ENCODE measurements at places on chromosomes 3 and 15.

- no peak for DNase-seq
Measured at GRCh38 chr3:110550511-110550910, 521.1 kb upstream of the NECTIN3 start.

DNA sequence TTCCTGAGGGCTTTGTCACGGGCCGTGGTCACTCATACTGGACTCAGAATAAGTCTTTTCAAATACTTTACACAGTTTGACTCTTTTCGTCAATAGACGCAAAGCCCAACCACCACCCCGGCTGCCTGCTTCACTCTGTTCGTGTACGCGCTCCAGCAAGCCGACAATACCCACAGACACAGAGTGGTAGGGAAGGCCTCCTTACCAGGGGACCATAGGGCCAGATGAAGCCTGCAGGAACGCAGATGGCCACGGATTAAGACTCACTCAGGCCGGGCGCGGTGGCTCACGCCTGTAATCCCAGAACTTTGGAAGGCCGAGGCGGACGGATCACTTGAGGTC lies 29.7 kb downstream of the EFCAB12 start:
- DNase-seq: no peak

DNA sequence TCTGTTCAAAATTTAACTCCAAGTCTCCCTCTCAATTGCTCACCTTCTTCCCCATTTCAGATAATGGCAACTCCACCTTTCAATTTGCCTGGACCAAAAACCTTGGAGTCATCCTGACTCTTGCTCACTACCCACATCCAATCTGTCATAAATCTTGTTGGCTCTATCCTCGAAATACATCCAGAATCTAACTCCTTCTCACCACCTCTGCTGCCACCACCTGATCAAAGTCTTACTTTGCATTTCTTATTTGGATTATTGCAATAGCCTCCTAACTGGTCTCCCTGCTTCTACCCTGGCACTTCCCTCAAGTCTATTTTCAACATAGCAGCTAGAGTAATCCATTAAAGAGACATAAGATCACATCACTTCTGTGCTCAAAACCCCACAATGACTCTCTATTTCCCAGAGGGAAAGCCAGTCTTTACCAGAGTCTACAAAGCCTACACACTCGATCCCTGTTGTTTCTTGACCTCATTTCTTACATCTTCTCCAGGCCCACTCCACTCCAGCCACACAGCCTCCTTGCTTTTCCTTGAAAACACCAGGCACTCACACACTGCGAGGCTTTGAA lies 86.6 kb downstream of the GPR156 start:
- DNase-seq: no peak

- no peak for DNase-seq
Measured at GRCh38 chr15:92365906-92366305, 27.8 kb upstream of the ST8SIA2 start.

DNA sequence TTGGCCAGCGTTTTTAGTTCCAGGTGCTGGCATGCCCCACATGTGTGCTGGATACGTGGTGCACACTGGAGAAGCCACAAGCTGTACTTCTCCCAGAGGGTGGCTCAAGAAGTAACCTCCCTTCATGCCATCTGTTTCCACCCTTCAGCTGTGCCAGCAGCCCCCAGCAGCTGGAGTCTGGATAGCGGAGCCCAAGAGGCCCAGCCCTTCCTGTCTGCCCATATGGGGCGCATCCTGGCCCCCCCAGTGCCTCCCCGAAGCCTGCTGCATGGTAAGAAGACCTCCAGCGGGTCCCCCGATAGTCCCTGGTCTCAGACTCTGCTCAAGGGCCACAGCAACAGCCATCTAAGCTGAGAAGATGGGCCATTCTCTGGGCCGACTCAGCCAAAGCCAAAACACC lies 5.8 kb upstream of the MANF start:
- DNase-seq: no peak

GRCh38 chr3:13593615-13594014 lies 44.7 kb downstream of the FBLN2 start:
- DNase-seq: no peak

DNA sequence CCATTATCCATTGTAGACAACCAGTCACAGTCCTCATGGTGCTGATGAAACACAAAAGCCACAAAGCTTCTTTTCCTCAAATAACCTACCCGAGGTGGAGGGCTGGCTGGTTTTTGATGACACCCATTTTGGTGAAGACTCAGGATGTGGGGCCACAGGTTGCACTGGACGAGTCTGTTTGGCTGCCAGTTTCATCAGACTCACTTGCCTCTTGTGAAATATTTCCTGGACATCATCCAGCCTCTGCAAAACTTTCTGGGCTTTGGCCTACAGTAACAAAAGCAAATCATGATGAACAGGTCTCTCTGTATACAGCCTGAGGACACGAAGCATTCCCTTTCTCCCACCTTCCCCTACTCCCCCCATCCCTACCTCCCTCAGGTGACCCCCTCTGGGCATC lies 42.2 kb downstream of the B3GNT5 start:
- DNase-seq: peak; percentile 51

DNA sequence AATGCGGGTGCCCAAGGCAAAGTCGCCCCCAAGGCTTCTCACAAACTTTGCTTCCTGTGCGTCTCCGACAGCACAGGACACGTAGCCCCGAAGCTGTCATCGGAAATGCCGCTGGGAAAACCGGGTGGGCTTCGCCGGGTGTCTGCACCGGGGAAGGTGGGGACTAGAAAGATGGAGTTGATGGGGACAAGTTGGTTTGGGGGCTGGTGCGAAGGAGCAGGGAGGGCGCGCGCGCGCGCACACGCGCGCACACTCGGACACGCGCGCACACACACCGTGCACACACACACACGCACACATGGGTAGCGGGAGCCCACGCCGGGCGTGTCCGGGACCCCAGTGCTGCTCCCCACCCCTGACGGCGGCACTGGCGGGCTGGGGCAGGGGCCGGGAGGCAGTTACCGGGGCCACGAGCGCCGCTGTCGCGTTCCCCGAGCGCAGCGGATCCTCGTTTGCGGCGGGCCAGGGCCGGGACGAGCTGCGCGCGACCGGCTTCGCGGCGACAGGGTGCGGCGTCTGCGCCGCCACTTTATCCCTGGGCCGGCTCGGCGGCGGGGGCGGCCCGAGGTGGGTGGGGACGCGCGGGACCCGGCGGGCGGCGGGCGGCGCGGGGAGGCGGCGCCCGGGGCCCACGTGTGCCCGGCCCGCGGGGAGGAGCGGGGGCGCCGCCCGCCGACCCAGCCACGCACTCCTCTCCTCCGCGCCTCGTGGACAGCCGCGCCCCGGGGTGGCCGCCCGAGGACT lies 539 bp upstream of the MGLL start:
- DNase-seq: no peak

DNA sequence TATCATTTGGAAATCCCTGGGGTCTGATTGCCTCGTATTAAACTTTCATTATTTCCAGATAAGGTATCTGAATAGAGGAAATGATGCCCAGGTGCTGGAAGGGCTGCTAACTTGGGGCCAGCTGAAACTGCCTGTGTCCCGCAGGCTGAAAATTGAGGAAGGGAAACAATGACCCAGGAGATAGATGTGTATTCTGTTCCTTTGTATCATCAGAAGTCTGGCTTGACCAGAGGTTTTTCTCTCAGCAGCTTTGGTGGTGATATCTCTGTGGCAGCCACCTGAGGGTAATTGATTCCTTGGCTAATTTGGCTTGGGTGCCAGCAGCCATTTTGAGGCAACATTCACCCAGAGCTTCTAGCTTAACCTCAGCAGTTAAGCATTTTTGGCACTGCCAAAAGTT lies 90.0 kb upstream of the STT3B start:
- DNase-seq: no peak

GRCh38 chr3:192817053-192817452 lies 89.7 kb upstream of the FGF12 start:
- DNase-seq: peak; percentile 38

DNA sequence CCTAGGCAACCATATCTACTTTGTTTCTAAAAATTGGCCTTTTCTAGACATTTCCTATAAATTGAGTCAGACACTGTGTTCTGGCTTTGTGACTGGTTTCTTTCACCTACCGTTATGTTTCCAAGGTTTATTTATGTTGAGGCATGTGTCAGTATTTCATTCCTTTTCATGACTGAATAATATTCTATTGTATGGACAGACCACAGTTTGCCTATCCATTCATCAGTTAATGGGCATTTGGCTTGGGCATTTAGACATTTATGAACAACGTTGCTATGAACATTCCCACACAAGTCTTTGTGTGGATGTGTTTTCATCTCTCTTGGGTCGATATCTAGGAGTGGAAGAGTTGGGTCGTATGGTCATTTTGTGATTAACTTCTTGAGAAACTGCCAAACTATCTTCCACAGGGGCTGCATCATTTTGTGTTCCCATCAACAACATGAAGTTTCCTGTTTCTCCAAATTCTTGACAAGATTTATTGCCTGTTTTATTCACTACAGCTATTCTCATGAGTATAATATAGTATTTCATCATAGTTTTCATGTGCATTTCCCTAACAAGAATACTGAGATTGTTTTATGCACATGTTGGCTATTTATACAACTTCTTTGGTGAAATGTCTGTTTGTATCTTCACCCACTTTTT lies 3.5 kb upstream of the EFCC1 start:
- DNase-seq: no peak

GRCh38 chr3:171055336-171056178 lies 29.0 kb upstream of the SLC2A2 start:
- DNase-seq: no peak

GRCh38 chr3:86845726-86846125 lies 145.2 kb downstream of the VGLL3 start:
- DNase-seq: no peak

DNA sequence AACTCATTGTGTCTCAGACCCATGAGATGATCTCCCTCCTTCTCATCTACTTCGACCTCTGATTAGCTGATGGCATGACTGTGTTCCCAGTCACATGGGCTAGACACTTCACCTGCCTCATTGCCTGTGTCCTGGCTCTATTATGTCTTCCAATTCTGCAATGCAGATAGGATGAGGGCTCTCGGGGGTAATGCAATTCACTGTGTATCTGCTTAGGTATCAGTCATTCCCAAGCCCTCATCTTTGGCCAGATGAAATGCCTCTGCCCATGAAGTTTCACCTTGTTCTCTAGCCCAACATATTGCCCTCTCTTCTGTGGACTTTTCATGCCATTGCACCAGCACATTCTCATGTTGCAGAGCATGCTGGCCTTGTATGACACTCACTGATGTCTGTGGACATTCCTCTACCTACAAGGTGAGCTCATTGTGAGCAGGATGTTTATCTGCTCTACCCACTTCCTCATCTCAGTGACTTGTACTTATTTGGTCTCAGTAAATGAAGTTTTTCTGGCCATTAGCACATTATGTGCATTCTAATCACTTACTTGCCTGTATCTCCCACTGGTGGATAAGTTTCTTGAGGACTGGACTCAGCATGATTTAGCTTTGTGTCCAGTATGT lies 32.3 kb downstream of the MOBP start:
- DNase-seq: no peak

- no peak for DNase-seq
Measured at GRCh38 chr3:53253707-53254508, 1.9 kb downstream of the TKT start.

GRCh38 chr3:112894258-112894657 lies 47.6 kb upstream of the CD200R1L start:
- DNase-seq: peak; percentile 1

- DNase-seq: no peak
Measured at GRCh38 chr3:155805204-155805801, 775 bp downstream of the C3orf33 start.

DNA sequence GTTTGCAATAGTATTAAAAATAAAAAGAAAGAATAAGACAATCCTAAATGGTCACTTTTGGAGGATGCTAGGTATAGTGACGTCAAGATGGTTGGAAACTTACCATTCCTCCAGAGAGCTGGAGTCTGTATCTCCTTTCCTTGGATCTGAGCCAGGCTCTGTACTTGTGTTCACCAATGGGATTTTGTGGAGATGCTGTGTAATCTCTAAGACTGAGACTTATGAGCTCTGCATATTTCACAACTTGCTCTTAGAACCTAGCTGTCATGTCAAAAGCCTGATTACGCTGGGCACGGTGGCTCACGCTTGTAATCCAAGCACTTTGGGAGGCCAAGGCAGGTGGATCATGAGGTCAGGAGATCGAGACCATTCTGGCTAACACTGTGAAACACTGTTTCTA lies 126.8 kb upstream of the CLSTN2 start:
- no peak for DNase-seq

DNA sequence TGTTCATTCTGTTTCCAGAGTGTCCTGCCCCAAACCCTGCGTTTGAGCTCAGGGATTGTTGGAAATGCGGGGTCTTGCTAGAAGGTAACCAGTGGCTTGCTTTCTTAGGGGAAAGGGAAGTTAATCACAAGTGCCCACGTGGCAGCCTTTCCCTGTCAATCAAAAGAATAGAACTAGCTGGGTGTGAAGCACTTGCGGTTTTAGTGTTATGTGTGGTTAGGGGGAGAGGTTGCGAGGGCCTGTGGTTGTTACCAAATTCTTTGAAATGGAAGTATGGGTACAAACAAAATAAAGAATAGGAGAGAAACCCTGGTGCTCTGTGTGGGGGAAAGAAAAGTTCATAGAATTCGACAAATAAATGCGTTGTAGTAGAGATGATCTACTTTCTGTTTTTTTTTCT lies 67.6 kb downstream of the FNDC3B start:
- DNase-seq: no peak

GRCh38 chr3:18758047-18758704 lies 333.0 kb upstream of the SATB1 start:
- DNase-seq: no peak

DNA sequence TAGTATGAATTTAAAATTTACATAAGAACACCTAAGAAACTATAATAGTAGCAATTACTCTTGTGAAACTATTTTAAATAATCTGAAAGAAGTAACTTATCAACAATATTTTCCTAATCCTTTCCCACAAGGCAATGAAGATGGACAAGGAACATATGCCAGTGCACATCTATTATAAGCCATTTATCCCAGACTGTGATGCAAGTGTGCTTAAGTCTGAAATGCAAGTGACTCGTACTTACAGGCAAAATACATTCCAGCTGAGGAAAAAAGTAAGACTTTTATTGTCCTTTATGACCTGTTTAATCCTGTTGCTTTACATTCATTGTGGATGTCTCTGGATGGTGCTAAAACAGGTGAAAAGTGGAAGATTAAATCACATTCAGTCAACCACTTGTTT lies 709.4 kb downstream of the ZNF385D start:
- DNase-seq: peak; percentile 25

- no peak for DNase-seq
Measured at GRCh38 chr15:48221261-48221660, 15.2 kb downstream of the SLC12A1 start.

DNA sequence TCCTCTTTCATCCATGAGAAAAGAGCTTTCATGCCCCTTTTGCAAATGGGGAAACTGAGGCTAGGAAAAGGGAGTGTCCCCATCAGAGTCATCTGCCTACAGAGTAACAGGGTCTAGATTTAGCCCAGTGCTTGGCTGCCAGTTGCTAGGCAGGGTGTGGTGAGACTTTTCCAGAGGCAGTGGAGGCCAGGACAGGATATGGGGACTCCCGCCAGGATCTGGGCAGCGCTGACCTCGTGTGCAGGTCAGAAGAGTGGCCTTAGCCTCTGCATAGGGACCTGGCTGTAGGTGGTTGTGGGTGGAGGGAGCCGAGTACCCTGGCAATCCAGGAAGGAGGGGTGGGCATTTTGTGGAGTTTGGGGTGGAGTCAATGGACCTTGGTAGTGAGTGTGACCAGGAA lies 4.2 kb downstream of the PLXNA1 start:
- no peak for DNase-seq

Data from GM04504 (cell line).